Occipital lobe (tissue), 3 donors: ENCODE measurements at places on chromosomes 4 and X.

DNA sequence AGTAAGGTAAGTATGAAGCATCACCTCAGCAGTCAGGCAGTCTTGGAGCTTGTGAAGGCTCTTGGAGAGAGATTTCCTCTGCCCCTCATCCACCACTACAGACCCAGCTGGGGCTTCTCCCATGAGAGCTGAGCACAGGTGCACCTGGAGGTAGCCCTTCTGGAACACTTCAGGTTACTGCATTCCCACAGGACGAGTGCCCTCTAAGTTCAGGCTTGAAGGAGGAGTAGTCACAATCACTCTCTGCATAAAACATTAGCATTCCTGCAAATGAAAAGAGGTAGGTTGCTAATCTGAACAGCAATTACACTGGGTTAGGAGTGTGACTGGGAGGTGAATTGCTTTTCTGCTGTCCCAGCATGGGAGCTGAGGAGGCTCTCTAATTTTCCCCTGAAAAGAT, 308.8 kb downstream of the TEX13C start:
- DNase-seq: no peak

DNA sequence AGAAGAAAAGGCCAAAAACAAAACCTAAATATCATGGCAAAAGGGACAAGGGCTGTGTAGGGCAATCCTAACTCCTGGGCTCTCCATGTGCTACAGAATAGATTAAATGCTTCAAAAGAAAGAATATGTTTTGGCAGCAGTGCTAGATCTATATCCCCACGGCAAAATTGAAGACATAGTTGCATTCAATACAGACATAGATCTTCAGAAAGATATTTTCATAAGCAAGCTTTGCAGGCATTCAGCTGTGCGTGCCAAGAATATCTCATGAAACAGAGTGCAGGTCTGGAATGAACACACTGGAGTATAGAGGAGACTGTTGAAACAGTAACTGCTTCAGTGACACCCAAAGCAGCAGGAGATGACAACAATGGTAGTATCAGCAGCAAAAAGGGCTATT, 1476.9 kb downstream of the ARAP2 start:
- no peak for DNase-seq

DNA sequence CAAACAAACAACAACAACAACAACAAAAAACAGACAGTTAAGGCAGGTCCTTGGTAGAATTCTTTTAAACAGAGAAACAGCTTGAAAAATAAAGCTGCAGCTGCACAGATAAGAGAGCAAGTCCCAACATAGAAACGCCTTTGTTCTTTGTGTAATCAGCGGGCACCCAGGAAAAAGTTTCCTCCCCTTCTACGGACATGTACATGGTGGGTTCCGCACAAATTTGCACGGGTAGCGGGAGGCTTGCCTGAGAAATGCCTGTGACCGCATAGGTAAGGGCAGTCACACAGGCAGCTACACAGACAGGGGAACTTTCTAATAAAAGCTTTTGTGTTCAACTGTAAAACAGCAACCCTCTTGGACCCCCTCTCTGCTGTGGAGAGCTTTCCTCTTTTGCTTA, 25.7 kb upstream of the CT47A1 start:
- no peak for DNase-seq

GRCh38 chrX:120671963-120672362, 42.1 kb upstream of the C1GALT1C1 start:
- DNase-seq: no peak

DNA sequence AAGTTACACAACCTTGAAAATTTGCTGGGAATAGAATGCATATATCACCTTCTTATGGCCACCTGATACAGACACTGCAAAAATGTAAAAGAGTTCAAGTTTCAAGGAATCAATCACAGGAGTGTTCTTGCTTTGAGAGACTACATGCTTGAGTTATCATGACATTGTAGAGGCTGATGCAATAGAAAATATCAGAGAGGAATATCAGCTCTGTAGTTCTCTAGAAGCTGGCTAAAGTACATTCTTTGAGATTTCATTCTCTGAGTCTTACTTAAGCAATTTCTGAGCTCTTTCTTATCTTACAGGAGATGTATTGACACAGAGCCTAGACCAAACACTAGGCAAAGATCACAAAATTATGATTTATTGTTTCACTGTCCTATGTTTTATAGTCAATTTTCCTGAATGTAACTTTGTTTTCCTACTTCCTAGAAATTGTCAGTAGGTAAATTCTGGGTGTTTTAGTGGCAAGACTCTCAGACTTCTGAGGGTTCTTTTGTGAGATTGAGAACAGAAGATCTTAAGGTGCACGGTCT, 152.1 kb upstream of the HPGD start:
- DNase-seq: no peak

GRCh38 chr4:15729910-15730533, 27.2 kb downstream of the BST1 start:
- DNase-seq: no peak

- DNase-seq: no peak
These were observed 303.1 kb downstream of the ARHGAP24 start for GRCh38 chr4:85777908-85778631.

GRCh38 chr4:158728236-158728635, 5.0 kb upstream of the PPID start:
- DNase-seq: no peak

DNA sequence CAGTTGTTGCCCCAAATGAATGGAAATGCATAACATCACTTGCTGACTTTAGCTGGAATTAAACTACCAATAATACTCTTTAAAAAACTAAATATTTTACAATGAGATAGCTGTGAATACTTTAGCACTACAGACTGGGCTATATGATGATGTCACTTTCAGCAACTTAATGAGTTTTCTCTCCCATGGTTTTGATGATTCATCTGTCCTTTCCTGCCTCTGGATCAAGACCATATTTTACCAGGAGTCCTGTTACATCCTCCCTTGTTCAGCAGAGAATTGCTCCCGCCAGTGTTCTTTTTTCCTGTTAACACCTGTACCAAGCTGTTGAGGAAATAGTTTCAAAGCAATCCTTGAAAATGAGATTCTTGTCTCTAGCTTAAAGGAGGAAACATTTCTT, 543.0 kb downstream of the SPRY1 start:
- DNase-seq: no peak

- DNase-seq: no peak
These were observed 4.5 kb downstream of the ACSL1 start for GRCh38 chr4:184821242-184821641.

DNA sequence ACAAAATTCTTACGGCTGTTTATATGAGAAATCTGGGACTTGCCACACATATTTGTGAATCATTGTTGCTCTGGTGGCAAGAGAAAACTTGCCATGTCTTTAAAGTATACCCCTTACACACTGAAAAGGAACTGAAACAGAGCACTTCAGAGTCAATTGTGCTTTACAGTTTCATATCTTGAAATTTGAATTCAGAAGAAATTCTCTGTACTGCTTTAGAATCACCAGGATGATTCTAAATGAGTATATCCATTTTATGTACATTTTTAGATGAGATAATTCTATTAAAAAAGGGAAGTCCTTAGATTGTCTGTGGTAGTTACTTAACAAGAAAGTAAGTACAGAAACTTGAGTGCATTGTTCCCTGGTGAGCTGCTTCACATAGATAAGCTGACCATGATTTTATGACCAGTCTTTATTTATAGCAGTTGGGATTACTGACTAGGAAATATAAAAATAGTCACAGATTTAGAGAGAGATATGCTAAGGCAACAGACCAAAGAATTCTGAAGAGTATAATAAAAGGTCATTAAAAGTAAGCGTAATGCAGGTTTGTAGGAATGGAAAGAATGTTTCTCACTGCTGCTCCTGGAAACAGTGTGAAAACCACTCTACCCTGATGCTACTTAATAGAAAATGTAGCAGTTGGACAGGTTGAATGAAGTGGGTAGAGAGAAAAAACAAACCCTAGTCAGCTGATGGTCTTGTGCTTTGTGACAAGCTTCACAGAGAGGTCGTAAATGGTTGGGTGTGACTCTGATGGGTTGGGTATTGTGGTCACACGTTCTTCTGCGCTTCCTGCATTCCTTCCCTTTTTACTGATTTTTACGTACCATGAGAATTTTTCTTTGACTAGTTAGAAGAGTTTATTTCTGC, 41.0 kb downstream of the FNIP2 start:
- DNase-seq: no peak

GRCh38 chr4:121674191-121674590, 22.6 kb downstream of the ANXA5 start:
- DNase-seq: no peak

GRCh38 chr4:109810552-109811387, 4.8 kb upstream of the GAR1 start:
- no peak for DNase-seq

GRCh38 chr4:154124539-154125255, 335.8 kb upstream of the SFRP2 start:
- DNase-seq: no peak

DNA sequence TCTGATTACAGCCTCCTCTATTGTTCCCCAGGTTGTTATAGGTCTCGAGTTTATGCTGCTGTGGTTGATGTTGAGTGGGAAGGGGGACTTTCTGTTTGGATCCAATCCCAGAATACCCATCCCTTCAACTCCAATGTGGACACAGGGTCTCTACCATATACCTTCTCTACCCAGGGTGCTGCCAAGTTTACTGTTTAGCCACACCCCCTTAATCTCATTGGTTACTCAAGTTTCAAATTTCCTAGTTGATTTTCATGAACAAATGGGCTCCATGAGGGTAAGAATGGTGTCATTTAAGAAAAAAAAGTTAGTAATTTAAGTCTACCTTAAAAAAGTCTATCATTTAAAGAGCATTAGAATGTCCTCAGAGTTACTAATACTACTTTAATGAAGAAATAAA, 3.6 kb upstream of the SPP1 start:
- DNase-seq: no peak

- no peak for DNase-seq
These were observed 80.0 kb downstream of the ARSJ start for GRCh38 chr4:113899271-113900070.

DNA sequence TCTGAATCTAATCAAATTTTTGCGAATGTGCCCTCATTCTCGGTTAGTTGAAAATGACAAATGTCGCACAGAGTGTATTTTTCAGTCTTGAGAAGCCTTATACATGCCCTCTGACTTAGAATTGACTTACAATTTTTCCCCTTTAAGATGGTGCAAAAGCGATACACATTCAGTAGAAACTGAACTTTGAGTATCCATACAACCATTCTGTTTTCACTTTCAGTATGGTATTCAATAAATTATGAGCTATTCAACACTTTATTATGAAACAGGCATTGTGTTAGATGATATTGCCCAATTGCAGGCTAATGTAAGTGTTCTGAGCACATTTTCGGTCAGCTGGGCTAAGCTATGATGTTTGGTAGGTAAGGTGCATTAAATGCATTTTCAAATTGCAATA, 43.4 kb downstream of the SLC9A7 start:
- DNase-seq: no peak

GRCh38 chr4:38752941-38753806, 29.6 kb downstream of the TLR10 start:
- DNase-seq: no peak

- no peak for DNase-seq
These were observed 115.8 kb upstream of the INPP4B start for GRCh38 chr4:142961866-142962265.

GRCh38 chr4:173522951-173523395, 7.1 kb downstream of the HAND2 start:
- DNase-seq: no peak

DNA sequence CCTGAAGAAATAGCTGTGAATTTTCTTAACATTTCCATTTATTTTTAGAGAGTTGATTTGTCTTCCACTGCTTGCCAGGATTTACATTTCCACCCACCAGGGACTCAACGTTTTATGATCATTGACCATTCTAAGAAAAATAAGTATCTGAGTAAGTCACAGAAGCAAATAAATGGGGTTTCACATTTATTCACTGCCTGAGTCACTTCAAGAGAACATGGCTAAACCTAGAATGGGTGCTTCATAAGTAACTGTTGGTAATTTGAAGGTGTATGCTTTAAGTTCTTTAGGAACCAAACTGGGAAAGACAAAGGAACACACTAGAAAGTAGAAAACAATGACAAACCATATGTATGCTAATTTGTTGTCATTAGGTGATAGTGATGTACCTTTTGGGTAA, 43.2 kb upstream of the GRIA3 start:
- DNase-seq: no peak

DNA sequence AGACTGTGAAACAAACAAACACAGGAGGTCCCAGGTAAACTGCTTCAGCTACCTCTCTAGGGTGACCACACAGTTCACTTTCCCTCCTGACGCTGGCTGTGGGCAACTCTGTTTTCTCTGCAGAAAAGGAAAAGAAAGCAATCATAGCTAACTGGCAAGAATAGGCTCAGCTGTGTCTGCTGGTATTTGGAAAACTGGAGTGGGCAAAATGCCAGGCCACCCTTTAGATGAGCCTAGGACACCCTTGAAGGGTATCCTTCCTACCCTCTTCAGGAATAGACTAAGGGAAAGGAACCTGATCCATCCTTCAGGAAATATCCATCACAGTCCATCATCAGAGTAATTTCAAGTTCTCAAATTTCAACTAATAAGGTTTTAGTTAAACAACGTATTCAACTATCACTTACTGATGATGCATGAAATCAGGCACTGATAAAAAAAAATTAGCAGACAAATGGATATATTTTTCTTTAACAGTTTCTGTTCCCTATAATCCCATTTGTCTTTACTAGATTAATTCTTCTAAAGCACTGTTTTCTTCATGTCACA, 60.9 kb downstream of the CAMK2D start:
- DNase-seq: no peak

- no peak for DNase-seq
These were observed 86.2 kb upstream of the CBR4 start for GRCh38 chr4:169096221-169096620.

DNA sequence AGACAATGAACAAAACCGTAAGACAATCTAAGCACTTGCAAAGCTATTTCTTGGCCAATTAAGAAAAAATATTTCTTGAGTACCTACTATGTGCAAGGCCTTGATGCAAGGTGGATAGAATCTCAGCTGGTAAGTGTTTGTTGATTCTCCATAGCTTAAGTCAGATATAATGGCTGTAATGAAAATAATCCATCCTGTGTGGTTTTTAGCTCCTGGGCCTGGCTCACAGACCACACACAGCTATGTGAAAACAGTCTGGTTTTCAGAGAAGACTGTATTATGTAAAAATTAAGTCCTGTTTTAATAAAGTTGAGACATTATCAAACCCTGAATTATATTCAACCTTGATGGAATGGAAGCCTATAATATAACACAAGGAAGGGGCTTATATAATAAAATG, 7.8 kb upstream of the DDIT4L start:
- no peak for DNase-seq

- DNase-seq: no peak
These were observed 39.8 kb downstream of the GPM6A start for GRCh38 chr4:175772170-175772705.

- no peak for DNase-seq
These were observed 70.3 kb downstream of the DDX60 start for GRCh38 chr4:168248176-168248710.

DNA sequence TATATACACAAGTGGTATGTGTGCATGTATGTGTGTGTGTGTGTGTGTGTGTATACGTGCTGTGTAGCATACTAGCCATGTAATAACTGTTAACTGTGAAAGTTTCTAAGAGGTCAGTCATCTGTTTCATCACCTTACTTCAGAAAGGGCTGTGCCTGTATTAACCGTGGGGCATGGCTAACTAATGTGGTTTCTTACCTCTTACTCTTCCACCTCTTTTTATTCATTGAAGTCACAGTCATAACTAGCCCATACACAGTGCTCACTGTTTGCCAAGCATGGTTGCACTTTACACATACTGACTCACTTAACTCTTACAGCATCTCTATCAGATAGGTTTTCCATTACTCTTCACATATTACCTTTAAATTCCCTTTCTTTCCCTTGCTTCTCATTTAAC, 23.7 kb upstream of the LRAT start:
- DNase-seq: no peak
